Ecto neural progenitor cell (in vitro differentiated cells): ENCODE measurements at places on chromosomes 4 and X.

GRCh38 chr4:129337228-129337620 lies 241.3 kb downstream of the C4orf33 start:
- no peak for DNase-seq

GRCh38 chr4:12692815-12693214 lies 791.3 kb downstream of the RAB28 start:
- no peak for DNase-seq

- DNase-seq, result no peak
These were observed 994.0 kb downstream of the ARAP2 start for GRCh38 chr4:35250331-35250730.

GRCh38 chr4:145307120-145307519 lies 126.7 kb upstream of the OTUD4 start:
- no peak for DNase-seq
